CD4-positive, alpha-beta T cell (primary cell): ENCODE measurements at places on chromosomes 11 and 22. TPM values are rescaled to one million over a fixed set of nuclear protein-coding genes. Genes with fewer than 3 reads are reported as not detected.

- no peaks in the 10 kb centered on the region for H3K36me3 ChIP-seq
- DNase-seq, result no peak
- no peak overlapping the region for H3K27ac ChIP-seq
- no peak overlapping the region for H3K4me3 ChIP-seq
Measured at GRCh38 chr22:24529898-24530297, 25.0 kb downstream of the GUCD1 start.

The MS4A4A gene
- not detected for total RNA-seq

DNA sequence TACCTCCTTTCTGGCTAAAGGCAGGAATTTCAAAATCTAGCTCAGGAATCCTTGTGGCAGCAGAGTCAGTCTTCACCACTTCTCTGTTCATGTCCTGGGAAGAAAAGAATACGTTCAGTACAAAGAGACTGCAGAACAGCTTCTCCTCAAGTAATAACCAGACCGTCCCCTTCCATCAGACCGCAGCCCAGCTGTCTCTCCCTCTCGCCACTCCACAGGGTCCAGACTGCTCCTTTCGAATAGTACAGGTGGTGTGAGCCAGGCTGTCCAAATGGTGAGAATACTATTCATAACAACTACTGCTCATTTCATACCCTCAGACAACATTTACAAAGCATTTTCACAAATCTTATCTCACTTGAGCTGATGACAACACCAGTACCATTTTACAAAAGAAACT, 857 bp downstream of the ZPR1 start:
- peak overlapping the region; percentile 85 for H3K4me3 ChIP-seq
- DNase-seq, result no peak
- H3K36me3 ChIP-seq, result peaks cover 47% of the 10 kb centered on the region
- peaks cover 46% of the 10 kb centered on the region for H3K4me1 ChIP-seq
- H3K27me3 ChIP-seq, result no peaks in the 10 kb centered on the region

GRCh38 chr22:43310311-43310710, 32.9 kb downstream of the SCUBE1 start:
- DNase-seq, result no peak
- no peaks in the 10 kb centered on the region for H3K27me3 ChIP-seq
- no peaks in the 10 kb centered on the region for H3K4me1 ChIP-seq
- no peak overlapping the region for H3K27ac ChIP-seq
- no peak overlapping the region for H3K4me3 ChIP-seq

DNA sequence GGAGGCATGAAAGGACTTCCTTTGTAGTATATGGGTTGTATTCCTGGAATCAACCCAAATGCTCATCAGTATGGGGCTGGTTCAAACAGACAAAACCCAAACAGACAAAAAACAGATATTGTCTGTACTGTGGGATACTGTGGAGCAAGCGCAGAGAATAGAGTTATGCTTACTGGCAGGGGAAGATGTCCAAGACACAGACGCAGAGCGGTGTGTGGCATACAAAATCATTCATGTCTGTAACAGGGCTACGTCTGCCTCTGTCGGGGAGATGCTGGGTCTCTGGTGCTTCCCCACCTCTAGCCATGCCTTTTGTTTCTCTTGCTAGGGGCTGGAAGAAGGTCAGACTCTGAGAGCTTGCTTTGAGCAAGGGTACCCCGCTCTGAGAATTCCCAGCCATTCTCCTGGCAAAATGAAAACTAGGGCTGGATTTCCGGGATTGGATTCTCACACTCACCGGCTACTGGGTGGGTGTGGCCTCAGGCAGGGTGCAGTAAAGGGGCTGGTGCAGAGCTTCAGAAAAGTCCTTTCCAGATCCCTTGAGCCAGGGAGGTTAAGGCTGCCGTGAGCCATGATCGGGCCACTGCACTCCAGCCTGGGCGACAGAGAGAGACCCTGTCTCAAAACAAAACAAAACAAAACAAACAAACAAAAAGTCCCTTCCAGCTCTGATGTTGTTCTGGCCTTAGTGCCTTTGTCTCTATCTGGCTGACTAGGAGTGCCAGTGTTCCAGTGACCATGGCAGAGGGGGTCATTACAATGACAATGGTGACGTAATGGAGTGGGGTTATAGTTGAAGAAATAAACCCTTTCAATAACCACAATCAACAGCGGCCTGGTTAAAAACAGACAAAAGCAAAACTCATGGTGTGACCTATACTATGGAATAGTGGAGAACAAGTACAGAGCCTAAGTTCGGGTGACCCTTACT, 2.9 kb upstream of the ABCC8 start:
- H3K4me1 ChIP-seq, result no peaks in the 10 kb centered on the region
- no peaks in the 10 kb centered on the region for H3K36me3 ChIP-seq
- H3K4me3 ChIP-seq, result no peak overlapping the region
- peaks cover 24% of the 10 kb centered on the region for H3K27me3 ChIP-seq
- no peak overlapping the region for H3K27ac ChIP-seq
- no peak for DNase-seq

The SEC14L2 gene
- 79.8 TPM for total RNA-seq

GRCh38 chr11:9446230-9446629, 14.6 kb upstream of the ZNF143 start:
- H3K4me1 ChIP-seq, result no peaks in the 10 kb centered on the region
- no peak overlapping the region for H3K4me3 ChIP-seq
- H3K27me3 ChIP-seq, result no peaks in the 10 kb centered on the region
- peaks cover 26% of the 10 kb centered on the region for H3K36me3 ChIP-seq
- H3K27ac ChIP-seq, result no peak overlapping the region
- no peak for DNase-seq

- H3K36me3 ChIP-seq, result no peaks in the 10 kb centered on the region
- H3K4me1 ChIP-seq, result no peaks in the 10 kb centered on the region
Measured at GRCh38 chr11:59957094-59957493, 6.7 kb upstream of the OOSP4A start.

GRCh38 chr11:29153078-29153477, 863.8 kb downstream of the KCNA4 start:
- no peaks in the 10 kb centered on the region for H3K4me1 ChIP-seq
- H3K36me3 ChIP-seq, result no peaks in the 10 kb centered on the region
- H3K27ac ChIP-seq, result no peak overlapping the region
- H3K4me3 ChIP-seq, result no peak overlapping the region

The FOLR1 gene
- not detected for total RNA-seq

DNA sequence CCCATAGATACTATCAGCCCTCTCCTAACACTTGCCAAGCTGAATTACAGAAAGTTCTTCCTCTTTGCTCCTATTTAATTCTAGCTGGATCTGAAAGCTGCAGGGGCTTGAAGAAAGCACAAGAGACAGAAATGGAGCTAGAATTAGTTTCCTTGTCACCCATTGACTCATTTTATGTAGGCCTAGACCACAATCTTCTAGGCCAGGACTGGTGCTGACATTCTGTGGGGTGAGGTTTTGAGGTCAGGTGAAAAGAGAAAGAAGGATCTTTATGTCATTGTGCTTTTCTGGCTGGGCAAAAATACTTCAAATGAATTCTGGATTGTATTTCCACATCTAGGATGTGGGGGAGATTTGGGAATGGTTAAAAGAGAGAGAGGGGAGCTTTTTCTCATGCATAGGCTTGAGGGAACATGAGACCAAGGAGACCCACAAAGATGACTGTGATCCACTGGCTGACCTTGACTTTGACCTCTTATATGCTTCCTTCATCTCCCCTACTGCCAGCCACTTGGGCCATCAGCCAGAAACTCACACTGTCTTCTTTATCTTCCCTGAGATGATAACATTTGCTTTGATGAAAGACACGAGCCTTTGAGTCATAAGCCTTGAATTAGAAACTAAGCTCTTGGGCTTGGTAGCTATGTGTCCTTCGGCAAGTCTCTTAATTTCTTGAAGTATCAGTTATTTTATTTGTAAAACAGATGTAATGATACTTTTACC, 274.9 kb upstream of the CADM1 start:
- H3K4me3 ChIP-seq, result no peak overlapping the region
- H3K27ac ChIP-seq, result no peak overlapping the region
- H3K4me1 ChIP-seq, result no peaks in the 10 kb centered on the region

DNA sequence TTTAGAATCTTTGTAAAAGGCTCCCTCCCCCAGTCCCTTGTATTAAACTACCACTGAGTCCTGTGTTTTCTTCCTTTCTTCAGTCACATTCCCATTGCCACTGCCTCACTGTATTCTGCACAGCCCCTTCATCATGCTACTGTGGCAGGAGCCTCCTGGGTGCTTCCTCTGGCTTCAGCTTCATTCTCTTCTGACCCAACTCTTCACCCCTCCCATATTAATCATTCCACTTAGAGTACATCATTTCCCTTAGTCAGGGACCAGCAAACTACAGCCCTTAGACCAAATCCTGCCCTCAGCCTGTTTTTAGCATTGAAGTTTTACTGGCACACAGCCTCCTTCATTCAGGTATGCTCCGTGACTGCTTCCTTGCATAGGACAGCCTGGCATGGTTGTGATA, 127.7 kb upstream of the MTNR1B start:
- no peak overlapping the region for H3K4me3 ChIP-seq
- H3K27ac ChIP-seq, result no peak overlapping the region
- no peak for DNase-seq
- no peaks in the 10 kb centered on the region for H3K4me1 ChIP-seq
- no peaks in the 10 kb centered on the region for H3K36me3 ChIP-seq

GRCh38 chr11:127726367-127726766, 725.8 kb upstream of the KIRREL3 start:
- H3K36me3 ChIP-seq, result no peaks in the 10 kb centered on the region
- H3K27ac ChIP-seq, result no peak overlapping the region
- H3K4me3 ChIP-seq, result no peak overlapping the region
- H3K27me3 ChIP-seq, result no peaks in the 10 kb centered on the region

- H3K36me3 ChIP-seq, result no peaks in the 10 kb centered on the region
- no peak overlapping the region for H3K27ac ChIP-seq
- no peak for DNase-seq
- no peaks in the 10 kb centered on the region for H3K4me1 ChIP-seq
- no peak overlapping the region for H3K4me3 ChIP-seq
- H3K27me3 ChIP-seq, result peaks cover 12% of the 10 kb centered on the region
Measured at GRCh38 chr11:11669233-11669846, 47.5 kb upstream of the GALNT18 start.

DNA sequence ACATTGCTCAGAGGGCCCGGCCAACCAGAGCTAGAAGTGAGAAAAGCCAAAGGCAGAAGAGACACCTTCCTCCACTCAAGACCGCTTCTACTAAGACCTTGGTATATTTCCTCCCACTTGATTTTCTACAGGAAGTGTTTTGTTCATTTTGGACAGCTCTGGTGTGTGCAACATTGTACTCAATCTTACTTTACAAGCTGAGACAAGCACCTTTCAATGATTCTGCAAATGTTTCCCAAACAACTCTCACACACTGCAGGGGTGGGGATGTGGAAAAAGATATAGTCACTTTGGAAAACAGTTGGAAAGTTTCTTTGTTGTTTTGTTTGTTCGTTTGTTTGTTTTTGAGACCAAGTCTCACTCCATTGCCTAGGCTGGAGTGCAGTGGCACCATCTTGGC, 15.7 kb downstream of the MYO18B start:
- H3K27me3 ChIP-seq, result no peaks in the 10 kb centered on the region
- no peaks in the 10 kb centered on the region for H3K36me3 ChIP-seq
- DNase-seq, result no peak

The KREMEN1 gene
- total RNA-seq, result not detected

- DNase-seq, result no peak
- H3K27me3 ChIP-seq, result peaks cover 23% of the 10 kb centered on the region
- H3K4me1 ChIP-seq, result peaks cover 7% of the 10 kb centered on the region
- no peak overlapping the region for H3K27ac ChIP-seq
Measured at GRCh38 chr11:6928916-6929315, 2.7 kb downstream of the ZNF215 start.

- DNase-seq, result no peak
- no peak overlapping the region for H3K4me3 ChIP-seq
- H3K27ac ChIP-seq, result no peak overlapping the region
- no peaks in the 10 kb centered on the region for H3K4me1 ChIP-seq
- no peaks in the 10 kb centered on the region for H3K36me3 ChIP-seq
Measured at GRCh38 chr11:8365216-8365941, 101.7 kb upstream of the LMO1 start.

DNA sequence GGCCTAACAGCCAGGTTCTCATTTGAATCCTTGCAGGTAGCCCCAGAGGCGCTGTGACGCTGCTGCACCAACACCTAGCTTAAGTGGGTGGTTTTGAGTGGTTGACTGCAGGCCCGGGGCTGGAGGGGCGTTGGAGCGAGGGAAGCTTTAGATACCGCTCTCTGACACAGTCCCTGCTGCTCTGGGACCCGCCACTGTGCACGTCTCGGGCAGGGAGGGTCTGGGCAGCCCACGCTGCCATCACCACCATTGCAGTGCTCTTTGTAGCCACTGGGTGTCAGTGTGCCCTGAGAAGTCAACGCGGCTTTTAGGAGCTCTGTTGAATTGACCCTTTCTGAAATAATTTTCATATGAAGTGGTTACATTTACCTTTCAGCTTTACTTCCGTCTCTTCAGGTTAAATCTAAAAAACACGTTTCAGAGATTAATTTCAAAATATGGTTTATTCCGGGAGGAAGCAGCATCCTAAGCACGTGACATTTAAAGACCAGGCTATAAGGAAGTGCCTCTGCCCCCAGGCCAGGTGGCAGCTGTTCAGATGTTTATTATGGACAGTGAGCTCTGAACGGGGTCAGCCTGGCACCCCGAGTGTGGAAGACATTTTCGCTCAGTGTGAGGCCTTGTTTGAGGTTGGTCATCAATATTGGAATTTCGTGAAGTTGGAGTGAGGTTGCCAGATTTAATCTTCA, 30.9 kb upstream of the PARVB start:
- H3K4me1 ChIP-seq, result peaks cover 29% of the 10 kb centered on the region
- H3K4me3 ChIP-seq, result no peak overlapping the region
- no peak overlapping the region for H3K27ac ChIP-seq
- peak; percentile 46 for DNase-seq
- no peaks in the 10 kb centered on the region for H3K27me3 ChIP-seq

The CD151 gene
- total RNA-seq, result 20.2 TPM

DNA sequence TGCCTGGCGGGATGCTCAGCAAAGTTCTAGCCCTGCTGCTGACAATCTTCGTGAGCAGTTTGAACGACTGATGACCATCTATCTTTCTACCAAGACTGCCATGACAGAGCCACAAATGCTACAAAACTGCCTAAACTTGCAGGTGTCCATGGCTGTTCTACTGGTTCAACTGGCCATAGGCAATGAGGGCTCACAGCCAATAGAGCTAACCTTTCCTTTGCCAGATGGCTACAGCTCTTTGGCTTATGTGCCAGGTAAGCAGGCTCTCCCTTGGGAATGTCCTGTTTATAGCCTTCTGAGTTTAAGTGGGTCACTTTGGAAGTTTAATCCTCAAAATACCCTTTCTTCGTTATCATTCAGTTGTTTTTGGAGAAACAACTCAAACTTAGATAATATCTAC, 20.1 kb downstream of the UBE4A start:
- H3K4me3 ChIP-seq, result no peak overlapping the region
- peaks cover 100% of the 10 kb centered on the region for H3K36me3 ChIP-seq
- H3K27me3 ChIP-seq, result no peaks in the 10 kb centered on the region
- H3K4me1 ChIP-seq, result no peaks in the 10 kb centered on the region
- no peak overlapping the region for H3K27ac ChIP-seq

GRCh38 chr22:36236388-36237319, 2.7 kb downstream of the APOL2 start:
- H3K27ac ChIP-seq, result no peak overlapping the region
- H3K36me3 ChIP-seq, result peaks cover 47% of the 10 kb centered on the region
- no peaks in the 10 kb centered on the region for H3K27me3 ChIP-seq
